ENCODE measurements at places on chromosomes 3 and 15.

DNA sequence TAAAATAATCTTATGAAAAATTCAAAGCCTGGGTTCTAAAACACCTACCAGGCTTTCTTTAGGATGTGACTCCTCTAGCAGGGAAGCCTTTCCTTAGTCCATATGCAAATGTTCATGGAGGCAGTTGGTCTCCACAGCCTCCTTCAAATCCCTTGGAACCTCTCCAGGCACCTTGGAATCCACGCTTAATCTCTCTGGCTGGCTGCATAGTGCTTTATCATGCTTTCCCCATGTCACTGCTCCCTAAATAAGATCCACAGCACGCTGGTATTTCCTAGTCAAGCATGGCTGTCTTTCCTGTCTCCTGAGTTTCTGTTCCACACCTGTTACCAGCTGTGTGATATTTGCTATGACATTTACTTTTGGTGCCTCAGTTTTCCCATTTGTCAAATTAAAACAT lies 71.3 kb downstream of the CLSTN2 start:
- no peak for DNase-seq

- no peak for DNase-seq
Measured at GRCh38 chr3:30668051-30668609, 61.7 kb downstream of the TGFBR2 start.

GRCh38 chr3:89353465-89353864 lies 246.0 kb downstream of the EPHA3 start:
- no peak for DNase-seq

DNA sequence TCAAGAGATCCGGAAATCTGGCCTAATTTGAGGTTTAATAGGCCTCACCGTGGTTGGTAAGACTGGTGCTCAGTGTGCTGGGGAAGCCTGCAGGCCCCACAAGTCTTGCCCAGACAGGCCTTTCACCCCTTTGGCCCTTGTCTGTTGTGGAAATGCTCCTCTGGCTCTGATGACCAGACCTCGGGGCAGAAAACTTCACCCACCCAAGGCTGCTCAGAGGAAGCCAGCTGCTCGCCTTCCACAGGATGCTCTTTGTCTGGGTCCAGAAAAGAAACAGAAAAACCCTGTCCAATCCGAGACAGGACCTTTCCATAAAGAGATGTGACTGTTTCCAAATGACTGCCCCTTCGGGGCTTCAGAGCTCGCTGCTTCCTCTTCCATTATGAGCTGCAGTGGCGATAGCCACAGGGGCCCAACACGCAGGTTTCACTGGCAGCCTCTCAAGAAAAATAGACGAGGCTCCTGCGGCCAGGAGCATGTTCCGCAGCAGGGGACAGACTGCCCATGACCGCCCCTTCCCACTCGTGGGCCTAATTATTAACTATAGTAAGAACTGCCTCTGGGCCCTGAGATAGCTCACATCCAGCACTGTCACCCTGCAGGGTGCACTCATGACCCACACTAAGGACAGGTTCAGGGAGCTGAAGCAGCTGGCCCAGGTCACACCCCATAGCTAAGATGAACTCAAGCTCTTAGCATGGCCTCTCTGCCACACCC lies 6.8 kb upstream of the SNX22 start:
- no peak for DNase-seq

GRCh38 chr15:23072633-23073032 lies 33.3 kb upstream of the TUBGCP5 start:
- no peak for DNase-seq

GRCh38 chr3:176046703-176047102 lies 1150.6 kb downstream of the TBL1XR1 start:
- DNase-seq: no peak

- no peak for DNase-seq
Measured at GRCh38 chr15:91291673-91292072, 191.6 kb downstream of the SV2B start.

GRCh38 chr3:194404365-194405140 lies 5.5 kb upstream of the GP5 start:
- DNase-seq: no peak

- no peak for DNase-seq
Measured at GRCh38 chr3:36477655-36478054, 97.4 kb downstream of the STAC start.

DNA sequence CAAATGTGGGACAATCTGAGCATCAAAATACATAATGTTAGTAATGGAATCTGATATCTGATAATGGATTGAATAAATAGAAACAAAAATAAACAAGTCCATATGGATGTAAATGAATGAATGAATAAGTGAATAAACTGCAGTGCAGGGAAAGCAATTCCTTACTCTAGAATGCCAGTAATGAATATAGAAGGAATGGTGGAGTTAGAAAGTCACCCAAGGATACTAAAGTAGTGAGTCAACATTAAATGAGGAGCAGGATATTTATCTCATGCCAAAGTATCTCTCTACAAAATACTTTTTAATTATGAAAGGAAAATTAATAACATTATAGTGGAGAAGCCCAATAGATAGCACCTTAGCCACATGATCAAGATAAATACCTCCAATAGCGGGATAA lies 300.3 kb downstream of the FEZF2 start:
- no peak for DNase-seq

DNA sequence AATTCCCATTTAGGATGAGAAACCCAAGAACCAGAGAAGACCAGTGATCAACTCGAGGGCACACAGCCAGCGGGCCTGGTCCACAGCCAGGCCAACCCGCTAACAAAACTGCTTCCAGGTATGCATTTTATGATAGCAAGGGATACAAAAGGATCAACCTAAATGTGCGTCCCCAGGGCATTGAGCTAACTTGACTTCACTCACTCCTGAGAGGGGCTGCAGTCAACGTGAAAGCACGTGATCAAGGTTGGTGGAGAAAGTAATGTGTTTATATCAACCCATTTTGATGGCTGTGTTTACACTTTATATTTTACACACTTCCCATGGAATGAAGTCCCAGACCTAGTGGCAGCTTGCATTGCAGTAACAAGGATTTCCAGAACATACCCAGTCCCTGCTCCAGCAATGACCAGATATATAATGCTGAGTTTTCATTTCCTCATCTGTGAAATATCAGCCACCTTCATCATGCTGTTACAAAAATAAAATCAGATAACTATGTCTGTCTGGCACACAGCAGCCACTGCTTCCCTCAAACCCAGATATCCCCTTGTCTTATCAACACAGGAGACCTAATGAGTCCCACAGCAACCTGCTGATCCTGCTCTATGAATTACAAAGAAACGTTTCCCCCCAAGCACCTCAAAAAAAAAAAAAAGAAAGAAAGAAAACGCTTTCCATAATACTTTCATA lies 2.0 kb downstream of the KLHL6 start:
- DNase-seq: no peak

DNA sequence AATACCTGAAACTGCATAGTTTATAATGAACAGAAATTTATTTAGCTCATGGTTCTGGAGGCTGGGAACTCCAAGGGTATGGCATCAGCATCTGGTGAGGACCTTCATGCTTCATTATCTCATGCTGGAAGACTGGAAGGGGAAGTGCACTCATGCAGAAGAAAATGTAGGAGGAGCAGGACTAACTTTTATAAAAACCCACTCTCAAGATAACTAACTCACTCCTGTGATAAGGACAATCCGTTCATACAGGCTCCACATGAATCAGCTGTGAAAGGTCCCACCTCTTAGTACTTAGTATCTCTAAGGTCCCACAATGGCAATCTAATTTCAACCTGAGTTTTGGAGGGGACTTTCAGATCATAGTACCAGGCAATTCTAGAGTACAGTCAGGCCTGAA lies 33.6 kb upstream of the APH1B start:
- no peak for DNase-seq

DNA sequence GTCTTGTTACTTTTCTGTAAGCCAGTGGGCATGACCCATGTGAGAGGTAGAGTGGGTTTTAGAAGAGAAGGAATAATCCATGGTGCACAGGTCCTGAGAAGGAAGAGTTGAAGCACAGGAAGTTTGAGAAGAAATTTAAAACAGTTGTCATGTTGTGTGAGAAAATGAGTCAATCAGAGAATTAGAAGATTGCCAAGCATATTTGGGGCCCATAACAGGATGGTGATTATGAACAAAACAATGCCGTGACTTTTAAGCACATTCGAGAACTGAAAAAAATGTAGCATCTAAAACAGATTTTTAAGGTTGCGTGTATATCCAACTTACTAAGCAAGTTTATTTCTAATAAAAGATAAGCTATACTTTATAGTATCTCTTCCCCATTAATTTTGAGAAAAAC lies 198.7 kb downstream of the RORA start:
- DNase-seq: no peak
